Stimulated activated CD4-positive, alpha-beta T cell treated with anti-CD3 and anti-CD28 coated beads, Interleukin-4, amount 100 ng/mL, for 24 hours (primary cell): ENCODE measurements at places on chromosomes 12 and 14.

- no peak for DNase-seq
These were observed 293.9 kb downstream of the RAD51B start for GRCh38 chr14:68113343-68113930.

DNA sequence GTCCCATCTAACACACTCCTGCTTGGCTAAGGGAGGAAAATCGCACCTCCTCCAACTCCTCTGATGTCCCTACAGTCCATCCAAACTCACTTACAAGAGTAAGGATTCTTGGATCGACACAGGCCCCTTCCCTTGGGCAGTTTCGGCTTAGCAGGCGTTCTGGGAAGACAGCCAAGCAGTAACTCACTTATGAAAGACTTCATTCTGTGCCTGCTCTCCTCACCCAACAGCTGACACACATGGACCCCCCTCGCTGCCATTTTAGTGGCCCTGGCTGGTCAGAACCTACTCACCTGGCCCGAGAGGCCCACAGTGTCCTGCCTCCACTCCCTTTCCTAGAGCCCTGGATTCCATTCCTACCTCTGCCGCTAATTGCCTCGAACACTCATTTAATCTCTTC, 52.3 kb upstream of the BCL2L14 start:
- DNase-seq = no peak

DNA sequence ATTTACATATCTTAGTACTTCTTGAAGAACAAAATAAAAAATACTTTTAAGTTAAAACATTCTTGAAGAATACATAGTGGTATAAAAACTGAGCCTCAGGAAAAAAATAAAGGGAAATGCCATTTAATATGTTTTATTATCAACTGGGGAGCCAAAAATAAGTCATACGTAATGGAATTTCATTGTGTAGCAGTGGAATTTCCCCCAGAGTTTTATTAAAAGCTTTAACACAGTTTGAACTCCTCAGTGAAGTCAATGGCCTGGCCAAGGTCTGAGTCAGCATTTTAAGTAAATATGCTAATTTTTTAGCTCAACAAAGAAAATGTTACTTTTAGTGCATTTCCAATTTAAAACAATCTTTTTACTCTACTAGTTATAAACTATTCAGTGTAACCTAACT, 350.1 kb upstream of the ATP2B1 start:
- DNase-seq = no peak

DNA sequence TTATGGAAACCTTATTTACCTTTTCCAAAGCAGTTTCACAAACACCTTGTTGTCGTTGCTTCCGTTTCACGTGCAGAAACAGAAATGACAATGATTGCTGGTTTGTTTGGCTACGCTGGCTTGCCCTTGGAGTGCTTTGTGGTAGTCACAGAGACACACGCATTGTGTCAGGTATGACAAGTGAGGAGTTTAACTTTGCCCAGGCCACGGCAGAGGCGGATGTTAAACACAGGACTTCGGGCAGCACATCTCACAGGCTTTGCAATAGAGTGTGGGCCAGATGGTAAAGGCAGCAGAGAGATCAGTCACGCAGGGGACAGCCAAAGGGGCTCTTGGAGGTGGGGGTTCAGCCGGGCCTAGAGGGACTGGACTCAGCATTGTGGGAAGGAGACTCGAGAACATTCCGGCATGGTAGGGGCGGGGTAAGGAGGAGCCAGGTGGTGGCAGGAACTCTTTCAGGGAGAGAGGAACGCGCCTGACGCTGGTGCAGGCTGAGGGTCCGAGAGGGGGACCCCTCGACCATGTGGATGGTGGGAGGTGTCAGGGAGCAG, 59.8 kb upstream of the KCNA1 start:
- DNase-seq = no peak

GRCh38 chr12:105359856-105360255, 29.4 kb downstream of the C12orf75 start:
- DNase-seq = no peak

DNA sequence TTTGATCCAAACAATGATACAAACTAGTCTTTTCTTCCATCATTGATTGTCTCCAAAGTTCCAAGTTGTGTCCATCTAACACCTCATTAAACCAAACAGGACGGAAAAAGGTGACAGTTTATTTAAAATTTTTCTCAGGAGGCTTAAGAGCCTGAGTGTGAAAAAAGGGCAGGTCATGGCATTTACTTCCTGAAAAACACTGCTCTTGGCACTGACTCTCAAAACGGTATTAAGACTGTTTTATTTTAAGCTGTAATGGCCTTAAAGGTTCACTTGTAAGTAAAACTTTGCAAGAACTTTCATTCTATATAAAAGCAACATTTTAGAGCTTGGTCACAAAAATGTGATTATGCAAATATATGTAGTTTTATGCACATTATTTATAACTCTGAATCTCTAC, 222.5 kb downstream of the SLC2A13 start:
- DNase-seq = no peak

- no peak for DNase-seq
These were observed 333.8 kb downstream of the TRHDE start for GRCh38 chr12:72605975-72606374.

DNA sequence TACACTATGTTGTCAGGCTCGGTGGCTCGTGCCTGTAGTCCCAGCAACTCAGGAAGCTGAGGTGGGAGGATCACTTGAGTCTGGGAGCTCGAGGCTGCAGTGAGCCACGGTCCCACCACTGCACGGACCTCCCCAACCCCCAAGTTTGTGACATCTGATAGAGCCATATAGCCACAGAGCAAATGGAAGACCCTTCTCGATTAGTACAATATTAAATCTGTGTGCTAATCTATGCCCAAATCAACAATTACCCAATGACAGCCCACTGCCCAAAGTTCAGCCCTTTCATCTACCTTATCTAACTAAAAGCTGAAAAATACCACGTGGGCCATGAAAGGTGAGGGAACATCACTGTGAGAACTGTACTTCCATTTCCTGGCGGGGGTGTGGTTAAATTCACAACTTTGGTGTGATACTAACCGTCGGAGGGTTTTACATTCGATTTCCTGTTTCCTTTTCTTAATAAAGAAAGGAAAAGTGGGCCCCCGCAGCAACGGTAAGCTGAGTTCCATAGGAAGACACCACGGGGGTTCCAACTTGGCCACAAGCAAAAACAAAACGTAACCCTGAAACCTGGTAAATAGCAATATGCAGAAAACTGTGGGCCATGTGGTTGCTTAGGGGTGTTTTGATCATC, 31.2 kb upstream of the FOS start:
- DNase-seq = peak; percentile 76

DNA sequence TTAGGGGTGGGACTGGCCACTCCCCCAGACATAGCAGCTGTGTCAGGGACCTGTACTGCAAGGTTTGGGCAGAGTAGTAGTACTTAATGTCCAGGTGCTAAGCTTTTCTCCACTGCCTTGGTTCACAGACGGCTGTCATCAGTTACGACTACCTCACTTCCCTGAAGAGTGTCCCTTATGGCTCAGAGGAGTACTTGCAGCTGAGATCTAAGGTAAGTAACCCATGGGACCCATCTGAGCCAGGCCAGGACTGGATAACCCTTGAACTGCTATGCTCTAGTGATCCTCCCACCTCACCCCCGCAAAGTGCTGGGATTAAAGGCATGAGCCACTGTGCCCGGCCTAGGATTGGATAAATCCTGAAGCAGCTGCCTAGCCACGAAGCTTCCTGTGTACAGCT, 22.4 kb downstream of the ADCK1 start:
- no peak for DNase-seq

GRCh38 chr12:16118586-16118985, 158.9 kb downstream of the SLC15A5 start:
- DNase-seq = no peak

- DNase-seq = no peak
These were observed 409.0 kb upstream of the PDE3A start for GRCh38 chr12:19959353-19959752.

DNA sequence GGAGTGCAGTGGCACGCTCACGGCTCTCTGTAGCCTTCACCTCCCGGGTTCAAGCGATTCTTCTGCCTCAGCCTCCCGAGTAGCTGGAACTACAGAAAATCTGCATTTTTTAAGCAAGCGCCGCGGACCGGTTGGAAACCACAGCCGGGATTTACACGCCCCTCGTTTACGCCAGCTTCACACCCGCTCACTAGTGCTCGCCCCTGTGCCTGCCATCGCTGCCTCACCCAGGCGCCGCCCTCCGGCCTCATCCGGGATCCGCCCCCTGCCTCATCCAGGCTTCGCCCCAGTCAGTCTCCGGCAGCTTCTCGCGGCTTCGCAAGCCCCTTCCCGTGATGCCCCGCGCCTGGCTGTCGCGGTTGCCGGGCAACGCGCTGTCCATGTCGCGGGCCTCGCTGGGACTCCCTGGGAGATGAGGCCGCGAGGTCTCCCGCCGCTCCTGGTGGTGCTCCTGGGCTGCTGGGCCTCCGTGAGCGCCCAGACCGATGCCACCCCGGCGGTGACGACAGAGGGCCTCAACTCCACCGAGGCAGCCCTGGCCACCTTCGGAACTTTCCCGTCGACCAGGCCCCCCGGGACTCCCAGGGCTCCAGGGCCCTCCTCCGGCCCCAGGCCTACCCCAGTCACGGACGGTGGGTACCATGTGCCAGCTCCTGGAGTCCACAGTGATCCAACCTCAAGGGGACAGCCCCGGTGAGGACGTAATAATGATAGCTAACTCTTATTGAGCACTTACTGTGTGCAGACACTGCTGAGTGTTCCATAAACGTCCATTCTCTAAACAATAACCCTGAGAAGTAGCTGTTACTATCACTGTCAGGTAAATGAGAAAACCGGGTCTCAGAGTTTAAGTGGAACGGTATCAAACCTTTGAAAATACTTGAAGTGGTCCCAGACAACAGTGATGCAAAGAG, at the start of gene TCTN1:
TSS of gene TCTN1 (plus strand) at position 359 of the 914 bp plus-strand sequence. CDS start at position 413, 54 bp downstream.
- peak; percentile 98 for DNase-seq

DNA sequence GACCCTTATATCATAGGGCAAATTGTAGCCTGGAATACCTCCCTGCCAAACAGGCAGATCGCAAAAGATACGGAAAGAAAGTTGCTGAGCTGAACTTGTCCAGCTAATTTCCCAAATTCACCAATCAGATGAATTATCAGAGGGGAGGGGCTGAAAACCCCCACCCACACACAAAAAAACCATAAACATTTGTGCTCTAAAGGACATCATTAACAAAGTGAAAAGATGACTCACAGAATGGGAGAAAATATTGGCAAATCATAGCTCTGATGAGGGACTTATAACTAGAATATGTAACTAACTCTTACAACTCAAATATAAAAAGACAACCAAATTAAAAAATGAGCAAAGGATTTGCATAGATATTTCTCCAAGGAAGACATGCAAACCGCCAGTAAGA, 36.3 kb downstream of the PTHLH start:
- no peak for DNase-seq

DNA sequence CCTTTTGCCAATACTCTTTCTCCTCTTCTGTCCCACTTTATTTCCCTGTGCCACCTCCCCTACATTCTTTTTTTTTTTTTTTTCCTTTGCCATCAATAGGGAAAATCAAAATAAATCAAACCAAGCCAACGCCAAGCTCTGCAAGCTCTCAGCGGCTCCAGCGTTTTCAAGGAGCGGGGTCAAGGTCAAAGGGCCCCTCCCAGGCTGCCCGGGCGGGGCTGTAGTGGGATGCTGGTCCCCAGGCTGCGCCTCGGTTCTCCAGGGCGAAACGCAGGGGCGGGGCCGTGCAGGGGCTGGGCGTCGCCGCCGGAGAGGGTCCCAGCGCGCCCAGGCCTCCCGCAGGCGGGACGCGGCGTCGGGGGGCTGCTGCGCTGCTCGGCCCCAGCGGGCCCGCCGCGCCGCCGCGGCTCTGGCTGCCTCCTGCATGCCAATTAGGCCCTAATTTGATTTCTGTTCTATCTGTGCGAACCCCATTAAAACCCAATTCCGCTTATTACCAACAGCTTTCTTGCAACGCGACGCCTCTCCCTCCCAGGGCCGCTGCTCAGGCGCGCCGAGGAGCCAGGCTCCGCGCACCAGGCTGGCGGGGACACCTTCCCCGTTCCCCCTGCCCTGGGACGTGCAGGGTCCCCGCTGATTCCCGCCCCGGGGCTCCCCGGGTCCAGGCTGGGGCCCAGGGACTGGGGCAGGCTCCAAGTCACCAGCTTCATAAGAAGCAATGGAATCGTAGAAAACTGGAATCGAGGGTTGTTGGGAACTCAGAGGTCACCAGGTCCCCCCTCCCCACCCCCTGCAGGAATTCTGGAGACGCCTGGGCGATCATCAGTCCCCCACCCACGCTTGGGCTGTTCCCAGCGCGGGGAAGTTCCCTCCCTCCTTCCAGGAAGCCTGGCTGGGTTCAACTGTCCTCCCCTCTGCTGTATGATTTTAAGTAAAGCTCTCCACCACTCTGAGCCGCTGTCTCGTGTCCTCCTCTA, 50.7 kb upstream of the MAP1LC3B2 start:
- DNase-seq = peak; percentile 5

GRCh38 chr14:49984424-49984823, 91.5 kb downstream of the ARF6 start:
- DNase-seq = peak; percentile 25

GRCh38 chr14:74838166-74838565, 37.8 kb downstream of the PROX2 start:
- DNase-seq = no peak
